ENCODE measurements at places on chromosomes 2 and 18.

DNA sequence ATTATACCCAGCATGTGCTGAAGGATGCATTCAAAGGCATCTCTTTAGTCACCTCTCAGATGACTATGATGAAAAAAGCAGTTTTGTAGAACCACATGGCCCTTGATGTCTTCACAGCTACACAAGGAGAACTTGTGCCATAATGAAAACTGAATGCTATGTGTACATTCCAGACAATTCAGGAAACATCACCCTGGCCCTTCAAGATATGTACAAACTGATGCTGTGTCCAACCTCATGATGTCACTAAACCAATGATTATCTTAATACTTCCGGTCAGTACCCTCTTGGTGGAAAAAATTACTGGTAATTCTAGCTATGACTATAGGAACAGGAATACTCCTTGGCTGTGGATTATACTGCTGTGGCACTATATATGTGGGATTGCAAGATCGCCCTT, 20.0 kb downstream of the DUSP11 start:
- DNase-seq = no peak

- DNase-seq = no peak
These were observed 106.4 kb downstream of the LOXHD1 start for GRCh38 chr18:46550609-46551008.

DNA sequence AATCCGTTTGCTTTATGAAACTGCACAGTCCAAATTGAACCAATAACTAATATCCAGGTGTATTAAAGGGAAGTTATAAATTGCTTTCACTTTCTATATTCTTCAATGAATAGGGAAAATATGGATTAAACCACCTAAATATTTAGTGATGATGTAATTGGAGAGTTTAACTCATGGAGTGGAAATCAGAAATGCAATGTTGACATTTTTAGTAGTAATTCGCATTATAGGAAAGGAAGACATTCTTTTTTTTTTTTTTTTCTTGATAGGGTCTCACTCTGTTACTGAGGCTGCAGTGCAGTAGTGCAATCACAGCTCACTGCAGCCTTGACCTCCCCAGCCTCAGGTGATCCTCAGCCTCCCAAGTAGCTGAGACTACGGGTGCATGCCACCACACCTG, 321.9 kb downstream of the RNF144A start:
- DNase-seq = no peak

- peak; percentile 89 for DNase-seq
These were observed 156.8 kb downstream of the PAX3 start for GRCh38 chr2:222142027-222142426.

DNA sequence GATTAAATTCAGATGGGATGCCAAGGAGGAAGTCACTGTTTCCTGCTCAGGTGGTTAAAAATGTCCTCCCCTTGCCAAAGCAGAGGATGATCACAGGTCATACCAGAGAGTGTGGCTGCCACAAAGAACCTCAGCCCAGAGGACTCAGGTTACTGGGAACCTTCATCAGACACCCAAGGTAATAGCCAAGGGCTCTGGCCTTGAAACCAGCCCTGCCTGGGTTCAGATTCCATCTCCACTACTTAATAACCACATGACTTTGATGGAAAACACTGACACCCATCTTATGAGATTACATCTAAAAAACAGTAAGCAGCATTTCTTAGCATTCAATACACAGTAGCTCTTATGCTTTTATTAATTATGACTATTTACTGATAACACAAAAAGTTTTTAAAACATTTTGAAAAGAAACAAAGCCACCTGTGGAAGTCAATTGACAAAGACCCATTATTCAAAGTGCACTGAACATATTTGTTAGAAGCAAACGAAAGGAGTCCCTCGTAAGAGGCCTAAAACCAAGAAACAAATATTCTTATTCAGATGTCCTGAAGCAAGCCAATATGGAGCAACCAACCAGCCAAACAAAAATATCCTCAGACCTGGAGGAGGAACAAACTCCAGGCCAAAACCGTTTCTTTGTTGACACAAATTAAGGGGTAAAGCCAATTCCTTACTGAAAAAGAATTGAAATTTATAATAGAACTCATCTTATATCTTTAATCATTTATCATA, 241.5 kb downstream of the RNF152 start:
- no peak for DNase-seq

DNA sequence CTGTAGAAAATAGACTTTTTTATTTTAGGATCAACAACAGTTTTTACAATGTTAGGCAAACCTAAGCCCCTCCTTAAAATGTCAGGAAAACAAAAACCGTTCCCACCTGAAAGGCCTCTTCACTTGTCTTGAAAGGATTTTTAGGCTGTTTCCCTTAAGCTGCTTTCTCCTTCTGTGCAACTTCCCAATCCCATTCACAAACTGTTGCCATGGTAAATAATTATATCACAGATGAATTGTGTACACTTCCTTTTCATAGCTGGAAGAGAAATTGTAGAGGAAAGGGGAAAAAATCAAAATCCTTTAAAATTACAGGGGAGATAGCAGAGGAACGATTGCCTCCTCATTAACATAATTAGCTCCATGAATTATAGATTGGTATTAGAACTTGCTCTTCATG, 1488.0 kb upstream of the CELF4 start:
- no peak for DNase-seq

DNA sequence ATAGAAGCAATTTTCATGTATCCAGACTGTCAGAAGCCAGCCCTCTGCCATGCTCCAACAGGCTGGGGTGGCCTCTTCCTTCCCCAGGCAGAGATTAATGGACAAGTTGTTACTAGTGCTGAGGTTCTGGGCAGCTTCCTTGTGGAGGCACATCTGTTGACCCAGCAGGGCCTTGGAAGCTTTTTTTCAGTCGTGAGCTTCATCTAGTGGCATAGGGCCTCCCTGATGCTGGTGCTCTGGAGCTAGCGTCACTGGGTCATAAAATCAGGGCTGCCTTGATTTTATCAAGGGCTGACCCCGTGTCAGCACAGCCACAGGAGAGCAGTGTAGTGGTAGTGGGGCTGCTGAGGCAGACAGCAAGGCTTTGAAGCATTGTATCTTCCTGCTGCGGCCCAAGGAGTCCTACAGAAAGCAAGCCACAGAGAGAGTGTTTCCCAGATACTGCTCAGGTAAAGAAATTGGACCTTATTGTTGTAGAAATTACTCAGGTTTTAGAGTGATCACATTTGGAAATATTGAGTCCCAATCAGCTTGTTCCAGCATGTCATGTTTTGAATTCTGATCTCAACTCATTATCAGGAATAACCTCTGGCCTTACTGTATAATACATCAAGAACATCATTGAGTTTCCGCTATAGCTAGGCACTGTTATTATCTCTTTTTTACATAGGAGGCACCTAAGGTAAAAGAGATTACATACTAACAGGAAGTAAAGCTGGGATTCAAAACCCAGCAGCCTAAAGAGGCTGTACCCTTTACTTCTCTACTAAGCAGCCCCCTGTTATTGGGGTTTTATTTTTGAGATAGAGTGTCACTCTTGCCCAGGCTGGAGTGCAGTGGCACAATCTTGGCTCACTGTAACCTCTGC, 92.3 kb upstream of the ALPP start:
- DNase-seq = no peak

- no peak for DNase-seq
These were observed 25.3 kb upstream of the GCG start for GRCh38 chr2:162177301-162177700.

DNA sequence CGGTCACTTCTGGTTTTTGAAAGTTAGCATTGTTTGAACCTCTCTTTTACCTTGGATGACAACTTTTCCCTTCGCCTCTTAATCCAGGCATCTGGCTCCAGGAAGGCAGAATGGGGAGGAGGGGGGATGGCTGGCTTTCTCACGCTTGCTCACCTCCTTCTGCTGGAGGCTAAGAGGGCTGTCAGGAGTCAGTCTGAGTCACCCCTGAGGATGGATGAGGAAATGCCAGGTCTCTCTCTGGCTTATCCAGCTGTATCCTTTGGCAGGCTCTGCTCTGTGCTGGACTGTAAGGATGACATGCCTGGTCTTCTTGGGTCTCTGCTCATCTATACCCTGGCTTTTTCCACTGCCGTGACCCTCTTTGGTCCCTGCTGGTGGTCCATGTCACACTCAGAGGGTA, 142.9 kb upstream of the GYPC start:
- peak; percentile 10 for DNase-seq

- peak; percentile 90 for DNase-seq
These were observed 565.5 kb upstream of the CHAC2 start for GRCh38 chr2:53202063-53202462.

DNA sequence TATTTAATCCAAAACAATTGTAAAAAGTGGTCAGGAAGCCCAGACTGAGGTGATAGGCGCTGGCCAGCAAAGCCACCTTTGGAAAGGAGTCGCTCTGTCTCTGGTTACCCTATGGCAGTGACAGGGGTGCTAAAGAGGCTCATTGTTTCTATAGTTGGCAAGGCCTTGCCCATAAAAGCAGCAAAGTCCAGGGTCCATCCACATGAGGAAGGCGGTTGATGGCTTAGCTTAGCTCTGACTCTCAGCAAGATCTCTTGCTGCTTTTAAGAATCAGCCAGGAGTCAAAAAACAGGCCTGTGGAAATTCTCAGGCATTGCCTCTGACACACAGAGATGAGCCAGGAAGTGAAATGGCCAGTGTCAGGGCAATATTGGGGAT, 57.8 kb upstream of the CYP26B1 start:
- no peak for DNase-seq

- no peak for DNase-seq
These were observed 67.0 kb upstream of the ITGB6 start for GRCh38 chr2:160267022-160267421.

- DNase-seq = no peak
These were observed 40.1 kb upstream of the GRB14 start for GRCh38 chr2:164661349-164661748.

DNA sequence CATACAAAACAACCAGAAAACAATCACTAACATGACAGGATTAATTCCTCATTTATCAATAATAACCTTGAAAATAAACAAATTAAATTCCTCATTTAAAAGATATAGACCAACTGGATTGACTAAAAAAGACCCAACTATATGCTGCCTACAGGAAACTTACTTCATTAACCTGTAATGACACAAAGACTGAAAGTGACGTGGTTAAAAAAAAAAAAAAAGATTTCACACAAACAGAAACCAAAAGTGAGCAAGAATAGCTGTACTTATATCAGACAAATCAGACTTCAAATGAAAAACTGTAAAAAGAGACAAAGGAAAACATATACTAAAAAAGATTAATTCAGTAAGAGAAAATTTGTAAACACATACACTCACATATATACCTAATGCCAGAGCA, 201.2 kb downstream of the CCDC178 start:
- no peak for DNase-seq

DNA sequence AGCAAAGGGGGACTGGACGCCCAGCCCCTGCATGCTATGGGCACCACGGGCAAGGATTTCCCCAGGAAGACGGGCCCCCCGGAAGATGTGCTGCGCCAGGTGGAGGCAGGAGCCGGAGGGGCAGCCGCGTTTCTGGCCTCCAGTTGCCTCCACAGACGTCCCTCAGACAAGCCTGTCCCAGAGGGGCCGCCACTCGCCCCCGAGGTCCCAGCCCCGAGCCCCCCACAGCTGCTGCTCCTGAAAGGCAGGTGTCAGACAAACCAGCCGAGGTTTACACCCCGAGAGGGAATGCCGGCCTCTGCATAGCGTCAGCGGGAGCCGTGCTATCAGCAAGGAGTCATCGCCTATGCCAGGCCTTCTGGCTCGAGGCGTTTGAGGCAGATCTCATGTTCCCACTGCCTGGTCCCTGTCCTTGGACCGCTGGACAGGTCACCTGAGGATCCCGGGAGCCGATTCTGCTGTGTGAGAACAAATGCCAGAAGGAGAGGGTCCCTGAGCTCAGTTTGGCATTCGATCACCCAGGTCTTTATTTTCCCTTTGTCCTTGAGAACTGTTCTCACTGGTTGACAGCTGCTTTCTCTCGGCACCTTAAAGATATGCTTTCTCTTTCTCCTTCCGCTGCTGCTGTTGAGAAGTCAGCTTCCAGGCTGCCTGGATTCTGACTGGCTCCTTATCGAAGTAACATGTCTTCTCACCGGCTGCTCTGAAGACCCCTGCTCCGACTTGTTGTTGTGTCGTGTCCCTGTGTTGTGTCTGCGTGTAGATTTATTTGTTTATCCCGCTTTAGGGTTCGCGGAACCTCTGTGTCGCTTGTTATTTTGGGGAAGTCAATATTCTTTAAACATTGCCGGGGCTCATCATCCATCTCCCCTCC, 20.6 kb downstream of the CROCC2 start:
- no peak for DNase-seq

GRCh38 chr2:143284087-143284675, 155.0 kb downstream of the ARHGAP15 start:
- DNase-seq = peak; percentile 33

GRCh38 chr2:26527726-26528585, 50.0 kb upstream of the OTOF start:
- no peak for DNase-seq

DNA sequence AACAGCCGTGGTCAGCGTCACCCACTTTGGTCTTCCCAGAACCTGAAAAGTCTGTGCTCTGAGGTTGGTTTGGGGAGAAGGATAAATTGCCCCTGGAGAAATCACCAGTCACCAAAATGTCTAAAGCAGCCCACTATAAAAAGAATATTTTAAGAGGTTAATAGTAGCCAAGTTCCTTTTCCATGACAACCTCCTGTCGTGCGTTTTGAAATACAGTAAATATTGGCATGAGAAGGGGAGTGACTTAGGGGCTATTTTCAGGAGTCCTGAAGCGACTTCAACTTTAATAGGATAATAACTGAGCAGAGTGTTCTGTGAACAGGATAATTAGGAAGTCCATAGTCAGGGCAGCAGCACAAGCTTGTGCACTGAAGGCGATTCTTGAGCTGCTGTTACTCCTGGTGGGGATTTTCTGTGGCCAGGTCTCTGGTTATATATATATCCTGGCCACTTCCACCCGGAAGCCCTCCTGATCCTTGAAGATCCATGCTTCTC, 49.3 kb downstream of the RNF144A start:
- DNase-seq = no peak

GRCh38 chr2:43831543-43832294, 6.9 kb downstream of the ABCG5 start:
- no peak for DNase-seq

GRCh38 chr2:10410001-10410822, 37.9 kb downstream of the ODC1 start:
- no peak for DNase-seq

GRCh38 chr2:210768329-210768910, 212.0 kb downstream of the CPS1 start:
- DNase-seq = peak; percentile 5

DNA sequence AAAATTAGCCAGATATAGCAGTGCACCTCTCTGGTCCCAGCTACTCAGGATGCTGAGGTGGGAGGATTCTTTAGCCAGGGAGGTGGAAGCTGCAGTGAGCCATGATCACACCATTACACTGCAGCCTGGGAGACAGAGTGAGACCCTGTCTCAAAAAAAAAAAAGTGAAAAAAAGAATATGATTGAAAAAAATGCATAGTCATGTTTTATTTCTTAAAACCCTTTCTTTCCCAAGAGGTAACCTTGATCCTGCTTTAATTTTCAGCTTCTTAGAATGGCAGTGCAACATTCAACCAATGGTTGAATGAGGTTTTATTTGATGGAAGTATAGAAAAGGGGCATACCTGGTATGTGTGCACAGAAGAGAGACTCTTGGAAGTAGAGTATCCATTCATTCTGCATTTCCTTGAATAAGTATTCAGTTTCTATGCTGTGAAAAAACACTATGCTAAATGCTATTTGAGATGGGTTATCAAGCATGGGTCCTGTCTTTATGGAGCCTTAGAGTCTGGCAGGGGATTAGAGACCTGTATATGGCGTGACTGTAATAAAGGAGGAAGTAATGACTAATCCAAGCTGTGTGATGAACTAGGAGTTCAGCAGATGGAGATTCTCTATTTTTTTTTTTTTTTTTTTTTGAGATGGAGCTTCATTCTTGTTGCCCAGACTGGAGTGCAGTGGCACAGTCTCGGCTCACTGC, 146.3 kb downstream of the WDSUB1 start:
- peak; percentile 64 for DNase-seq
